RWPE1 (cell line): ENCODE measurements at places on chromosomes 16 and 17.

- no peak for DNase-seq
These were observed 34.3 kb upstream of the LGALS9 start for GRCh38 chr17:27596566-27597187.

- DNase-seq = no peak
These were observed 12.8 kb downstream of the MEOX1 start for GRCh38 chr17:43648916-43649315.

GRCh38 chr16:53849585-53849984 lies 145.6 kb downstream of the FTO start:
- DNase-seq = no peak

- no peak for DNase-seq
These were observed 33.2 kb upstream of the ABR start for GRCh38 chr17:1212946-1213345.

DNA sequence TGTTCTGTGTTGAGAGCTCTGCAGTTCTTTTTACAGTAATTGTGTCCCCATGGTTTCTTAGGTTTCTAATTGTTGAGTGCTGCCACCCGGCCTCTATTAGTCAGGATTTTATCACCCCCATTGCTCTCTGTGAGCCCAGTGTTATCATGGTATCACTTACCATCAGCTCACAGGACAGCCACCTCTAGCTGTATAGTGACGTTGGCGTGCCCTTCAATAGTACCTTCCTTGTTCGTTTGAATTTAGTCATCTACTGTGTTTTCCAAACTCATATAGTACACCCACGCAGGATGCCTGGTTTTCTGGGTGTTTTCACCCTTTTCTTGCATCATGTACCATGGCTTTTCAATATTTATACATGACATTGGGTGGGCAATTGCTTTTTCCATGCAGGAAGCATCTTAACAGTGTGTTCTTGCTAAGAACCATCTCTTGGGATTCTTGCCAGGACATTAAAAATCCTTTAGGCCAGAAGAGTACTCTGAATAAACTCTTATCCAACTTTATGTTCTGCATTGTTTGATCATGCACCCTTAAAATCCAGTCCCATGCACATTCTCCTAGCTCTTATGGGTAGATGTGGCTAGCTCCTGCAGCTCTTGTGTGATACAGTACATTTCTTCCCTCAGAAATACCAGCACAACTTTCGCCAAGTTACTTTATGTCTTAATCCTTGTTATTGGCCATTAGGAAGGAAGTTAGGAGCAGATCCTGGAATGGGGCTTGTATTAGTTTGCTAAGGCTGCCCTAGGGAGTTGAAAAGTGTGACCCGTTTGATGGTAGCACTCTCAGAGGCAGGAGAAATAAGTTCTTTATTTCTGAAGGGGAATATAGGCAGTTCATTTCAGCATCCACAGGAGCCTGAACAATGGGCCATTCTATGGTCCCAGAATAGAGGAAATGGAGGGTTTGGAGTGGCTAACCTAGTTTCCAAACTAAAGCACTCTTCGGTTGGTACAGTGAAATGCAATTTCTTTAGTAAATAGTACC lies 11.3 kb upstream of the ABCA10 start:
- DNase-seq = no peak

DNA sequence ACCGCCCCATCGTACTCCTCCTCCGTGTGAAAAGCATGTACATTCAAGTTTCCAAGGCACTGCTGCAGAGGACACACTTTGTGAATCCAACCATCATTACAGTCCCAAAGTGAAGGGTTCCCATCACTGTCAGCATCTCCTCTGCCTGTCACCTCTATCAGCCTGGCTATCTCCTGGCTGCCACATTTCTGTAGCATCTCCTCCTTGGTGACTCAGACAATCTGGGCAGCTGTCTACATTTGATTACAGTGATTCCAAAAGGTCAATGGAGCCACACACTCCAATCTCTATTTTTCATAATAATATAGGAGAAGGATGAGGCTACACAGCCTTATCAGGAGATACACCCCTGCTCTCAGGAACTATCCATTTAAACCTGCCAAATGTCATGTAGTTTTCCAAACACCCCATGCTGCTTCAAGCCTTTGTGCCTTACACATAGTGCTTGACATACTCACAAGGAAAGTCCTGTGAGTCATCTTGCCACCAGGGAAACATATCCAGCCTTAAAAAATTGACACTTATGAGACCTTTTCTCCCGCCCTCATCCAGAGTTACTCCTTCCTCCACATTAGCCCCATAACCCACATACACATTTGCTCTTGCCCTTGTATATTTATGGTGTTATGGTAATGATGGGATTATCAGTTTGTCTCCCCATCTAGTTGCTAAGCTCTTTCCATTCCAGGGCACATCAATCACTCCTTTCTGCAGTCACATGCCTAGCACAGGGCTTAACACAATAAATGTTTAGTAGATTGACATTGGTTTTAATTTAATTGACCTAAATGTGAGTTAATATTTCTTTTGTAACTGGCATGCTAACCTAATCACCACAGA lies 250.1 kb upstream of the CDH5 start:
- DNase-seq = no peak
